ENCODE measurements at places on chromosomes 11 and 22.

- no peak for DNase-seq
These were observed 62.6 kb upstream of the WT1 start for GRCh38 chr11:32497951-32498350.

- no peak for DNase-seq
These were observed 93.4 kb upstream of the DRD2 start for GRCh38 chr11:113568566-113568965.

- no peak for DNase-seq
These were observed 23.4 kb upstream of the SHISAL1 start for GRCh38 chr22:44335903-44336803.

DNA sequence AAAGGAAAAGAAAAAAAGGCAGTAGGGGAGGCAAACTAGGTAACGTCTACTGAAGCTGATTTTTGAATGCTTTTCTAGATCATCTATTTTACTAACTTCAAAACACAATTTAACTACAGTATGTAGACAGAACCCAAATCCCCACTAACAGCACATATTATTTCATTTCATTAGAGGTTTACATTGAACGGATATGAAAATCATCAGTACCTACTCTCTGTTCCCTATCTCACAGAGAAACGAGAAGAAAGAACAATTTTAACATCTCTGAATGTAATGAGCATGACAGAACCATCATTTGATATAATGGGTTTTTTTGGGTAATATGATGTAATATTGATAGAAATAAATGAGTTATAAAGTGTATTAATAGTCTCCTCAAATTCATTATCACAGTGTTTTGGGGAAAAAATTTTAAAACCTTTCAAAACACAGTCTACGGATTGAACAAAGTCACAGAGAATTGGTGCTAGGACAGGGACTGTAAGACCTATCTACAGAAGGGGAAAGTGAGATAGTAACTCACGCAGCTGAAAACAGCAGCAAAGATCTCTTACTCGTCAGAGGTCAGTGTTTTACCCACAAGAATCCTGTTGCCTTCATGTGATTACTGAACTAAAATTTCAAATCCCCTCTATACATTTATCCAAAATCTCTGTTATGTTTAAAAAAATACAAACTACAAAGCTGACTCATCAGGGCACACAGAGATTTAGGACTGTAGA, 77.3 kb downstream of the ZBTB44 start:
- no peak for DNase-seq

- DNase-seq, result no peak
These were observed 65.2 kb downstream of the NFAM1 start for GRCh38 chr22:42366806-42367581.

GRCh38 chr11:3723014-3723708, 52.0 kb upstream of the CHRNA10 start:
- DNase-seq, result no peak

- DNase-seq, result no peak
These were observed 14.4 kb downstream of the KCNQ1 start for GRCh38 chr11:2459016-2459725.

Data from stimulated activated CD8-positive, alpha-beta memory T cell treated with anti-CD3 and anti-CD28 coated beads, Interleukin-7, amount 100 ng/mL, for 4 hours (primary cell).